ENCODE measurements at places on chromosomes 2 and 18. TPM values are rescaled to one million over a fixed set of nuclear protein-coding genes. Genes with fewer than 3 reads are reported as not detected.

Gene PFN4
- 0.74 TPM for total RNA-seq

Gene HNMT
- 11.7 TPM for total RNA-seq

DNA sequence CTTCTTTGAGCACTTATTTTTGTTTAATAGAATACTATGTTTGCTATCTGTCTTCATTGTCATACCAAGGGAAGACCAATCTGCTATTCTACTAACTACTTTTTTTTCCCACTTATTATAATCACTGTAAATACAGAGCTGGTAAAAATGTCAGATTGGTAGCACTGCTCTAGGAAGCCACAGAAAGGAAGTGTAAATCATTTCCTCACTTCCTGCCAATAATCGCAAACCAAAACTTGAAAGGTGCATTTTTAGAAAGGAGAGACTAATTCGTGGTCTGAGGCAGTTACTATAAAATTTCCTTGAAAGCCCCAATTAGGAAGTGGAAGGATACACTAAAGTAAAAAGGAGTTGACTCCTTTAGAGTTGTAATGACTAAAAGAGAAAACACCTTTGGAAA, 13.9 kb upstream of the THSD7B start:
- DNase-seq, result no peak

DNA sequence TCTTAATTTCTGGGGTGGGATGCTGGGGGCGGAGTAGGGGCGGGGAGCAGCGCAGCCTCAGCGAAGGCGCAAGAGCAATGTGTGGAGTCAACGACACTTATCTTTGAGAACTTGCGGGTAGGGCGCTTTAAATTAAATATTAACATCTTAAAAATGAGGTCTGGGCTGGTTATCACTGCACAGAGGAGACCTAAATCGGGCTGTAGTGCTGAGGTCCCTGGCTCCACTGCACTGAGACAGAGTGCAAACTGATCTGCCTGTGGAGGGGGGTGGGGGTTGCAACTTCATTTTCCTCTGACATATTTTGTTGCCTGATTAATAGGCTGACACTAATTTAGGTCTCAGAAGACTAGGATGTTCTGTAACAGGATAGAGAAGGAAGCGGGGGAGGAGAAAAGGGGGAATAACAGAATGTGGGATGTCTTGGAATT, 253.0 kb upstream of the FANCL start:
- DNase-seq, result no peak

GRCh38 chr2:61581716-61582115, 43.6 kb upstream of the XPO1 start:
- DNase-seq, result no peak

DNA sequence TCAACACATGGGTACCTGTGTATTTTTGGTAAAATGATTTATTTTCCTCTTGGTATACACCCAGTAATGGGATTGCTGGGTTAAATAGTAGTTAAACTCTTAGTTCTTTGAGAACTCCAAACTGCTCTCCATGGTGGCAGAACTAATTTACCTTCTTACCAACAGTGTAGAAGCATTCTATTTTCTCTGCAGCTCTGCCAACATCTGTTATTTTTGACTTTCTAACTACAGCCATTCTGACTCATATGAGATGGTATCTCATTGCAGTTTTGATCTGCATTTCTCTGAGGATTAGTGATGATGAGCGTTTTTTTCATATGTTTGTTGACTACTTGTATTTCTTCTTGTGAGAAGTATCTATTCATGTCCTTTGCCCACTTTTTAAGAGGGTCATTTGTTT, 180.6 kb downstream of the FSIP2 start:
- no peak for DNase-seq

DNA sequence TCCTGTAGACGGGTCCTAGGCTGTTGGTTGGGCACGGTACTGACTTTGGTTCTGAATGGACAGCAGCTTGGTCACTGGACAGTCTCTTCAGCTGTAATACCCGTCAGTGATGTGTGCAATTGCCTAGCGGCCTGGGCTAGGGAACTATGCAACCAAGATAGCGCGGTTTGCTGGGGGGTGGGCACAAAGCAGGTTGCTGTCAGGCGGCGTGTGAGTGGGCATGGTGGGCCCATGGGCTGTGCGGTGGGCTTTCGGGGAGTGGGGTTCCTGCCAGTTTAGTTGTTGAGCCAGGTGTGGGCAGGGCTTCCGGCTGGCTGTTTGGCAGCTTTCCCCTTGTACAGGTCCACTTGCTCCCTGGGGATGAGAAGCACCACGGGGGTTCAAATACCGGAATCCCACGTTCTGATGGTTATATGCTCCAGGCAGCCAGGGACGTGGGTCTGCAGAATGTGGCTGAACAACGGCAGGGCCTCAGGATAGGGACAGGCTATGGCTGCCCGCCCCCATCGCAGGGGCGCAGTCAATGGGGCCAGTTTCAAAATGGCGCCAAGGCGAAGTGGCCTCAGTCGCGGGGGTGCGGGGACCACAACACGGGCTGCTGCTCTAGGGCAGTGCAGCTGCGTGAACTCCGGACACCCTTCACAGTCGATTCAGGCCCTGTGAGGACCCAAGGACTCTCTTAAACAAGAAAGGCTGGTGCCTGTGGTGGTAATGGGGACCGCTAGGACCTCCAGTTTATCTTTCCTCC, 407.5 kb upstream of the FIGN start:
- no peak for DNase-seq

DNA sequence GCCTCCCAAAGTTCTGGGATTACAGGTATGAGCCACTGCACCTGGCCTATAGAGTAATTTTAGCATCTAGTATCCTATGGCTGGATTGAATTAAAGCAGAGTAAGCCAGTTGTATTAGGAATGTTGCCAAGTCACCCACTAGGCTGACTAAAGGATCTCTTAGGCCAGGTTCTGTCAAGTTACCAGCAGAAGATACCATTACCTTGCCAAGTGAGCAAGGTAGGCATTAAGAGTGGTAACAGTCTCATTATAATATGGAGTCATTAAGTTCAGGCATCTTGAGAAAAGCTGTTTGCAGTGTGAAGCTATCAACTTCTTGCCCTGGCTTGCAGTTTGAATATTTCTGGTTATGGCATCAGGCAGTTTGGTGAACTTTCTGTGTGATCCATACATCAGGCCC, 37.0 kb upstream of the MTCL1 start:
- no peak for DNase-seq

DNA sequence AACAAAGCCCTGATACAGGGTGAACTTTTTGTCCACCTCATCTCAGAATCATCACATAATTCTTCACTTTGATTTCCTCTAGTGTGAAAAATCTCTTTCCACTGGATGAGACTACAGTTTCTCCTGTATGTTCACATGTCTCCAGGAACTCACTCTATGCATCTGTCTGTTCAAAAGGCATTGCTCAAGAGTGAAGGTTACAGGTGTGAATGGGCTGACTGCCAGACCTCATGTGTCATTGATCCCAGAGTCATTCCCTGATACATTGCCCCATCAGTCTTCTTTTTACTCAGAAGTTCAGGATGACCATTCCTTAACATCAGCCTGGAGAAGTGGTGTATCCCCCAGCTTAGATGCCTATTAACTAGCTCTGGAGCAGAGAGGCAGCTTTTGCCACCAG, 4.4 kb upstream of the DSC3 start:
- DNase-seq, result no peak

GRCh38 chr2:10538224-10538894, 90.2 kb upstream of the ODC1 start:
- no peak for DNase-seq

DNA sequence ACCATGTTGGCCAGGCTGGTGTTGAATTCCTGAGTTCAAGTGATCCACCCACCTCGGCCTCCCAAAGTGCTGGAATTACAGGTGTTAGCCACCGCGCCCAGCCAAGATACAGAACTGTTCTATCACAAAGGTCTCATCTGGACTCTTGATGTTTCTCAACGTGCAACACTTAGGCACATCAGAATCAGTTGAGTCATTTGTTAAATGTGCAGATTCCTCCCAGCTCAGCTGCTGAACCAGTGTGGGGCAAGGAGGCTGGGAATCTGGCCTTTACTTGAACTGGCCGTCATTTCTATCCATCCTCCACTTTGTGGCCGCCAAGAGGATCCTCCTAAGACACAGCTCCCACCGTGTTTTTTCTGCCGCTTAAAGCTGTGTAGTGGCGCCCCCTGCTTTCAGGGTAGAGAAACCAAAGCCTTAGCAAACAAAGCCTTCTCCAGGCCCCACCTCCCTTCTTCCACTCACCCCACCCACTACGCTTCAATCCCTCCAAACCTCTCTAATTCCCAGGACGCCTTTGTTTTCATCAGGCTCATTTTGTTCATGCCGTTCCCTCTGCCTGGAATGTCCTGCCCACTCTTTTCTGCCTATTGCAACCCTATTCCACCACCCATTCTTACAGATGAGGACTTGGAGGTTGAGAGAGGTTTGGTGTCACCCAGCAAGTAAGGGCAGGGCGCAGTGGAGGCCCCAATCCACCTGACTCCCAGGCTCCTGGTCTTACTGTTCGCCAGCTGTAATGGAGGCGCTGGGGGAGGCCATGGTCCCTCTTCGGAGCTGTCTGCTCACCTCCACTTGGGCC, 776 bp upstream of the SPEG start:
- no peak for DNase-seq

GRCh38 chr18:26322890-26323653, 96.8 kb downstream of the TAF4B start:
- DNase-seq, result no peak

DNA sequence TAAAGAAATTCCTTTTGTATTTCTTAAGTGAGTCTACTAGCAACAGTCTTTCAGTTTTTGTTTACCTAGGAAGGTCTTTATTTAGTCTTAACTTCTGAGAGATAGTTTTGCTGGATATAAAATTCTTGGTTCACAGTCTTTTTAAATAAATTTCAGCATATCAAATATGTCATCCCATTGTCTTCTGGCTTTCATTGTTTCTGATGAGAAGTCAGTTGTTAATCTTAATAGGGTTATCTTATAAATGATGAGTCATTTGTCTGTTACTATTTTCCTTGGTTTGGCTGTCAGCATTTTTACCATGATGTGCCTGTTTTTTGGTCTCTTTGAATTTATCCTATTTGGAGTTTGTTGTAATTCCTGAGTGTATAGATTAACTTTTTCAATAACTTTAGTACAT, 129.3 kb downstream of the FAM210A start:
- DNase-seq, result no peak

GRCh38 chr2:49687918-49688317, 533.6 kb upstream of the FSHR start:
- DNase-seq, result no peak

DNA sequence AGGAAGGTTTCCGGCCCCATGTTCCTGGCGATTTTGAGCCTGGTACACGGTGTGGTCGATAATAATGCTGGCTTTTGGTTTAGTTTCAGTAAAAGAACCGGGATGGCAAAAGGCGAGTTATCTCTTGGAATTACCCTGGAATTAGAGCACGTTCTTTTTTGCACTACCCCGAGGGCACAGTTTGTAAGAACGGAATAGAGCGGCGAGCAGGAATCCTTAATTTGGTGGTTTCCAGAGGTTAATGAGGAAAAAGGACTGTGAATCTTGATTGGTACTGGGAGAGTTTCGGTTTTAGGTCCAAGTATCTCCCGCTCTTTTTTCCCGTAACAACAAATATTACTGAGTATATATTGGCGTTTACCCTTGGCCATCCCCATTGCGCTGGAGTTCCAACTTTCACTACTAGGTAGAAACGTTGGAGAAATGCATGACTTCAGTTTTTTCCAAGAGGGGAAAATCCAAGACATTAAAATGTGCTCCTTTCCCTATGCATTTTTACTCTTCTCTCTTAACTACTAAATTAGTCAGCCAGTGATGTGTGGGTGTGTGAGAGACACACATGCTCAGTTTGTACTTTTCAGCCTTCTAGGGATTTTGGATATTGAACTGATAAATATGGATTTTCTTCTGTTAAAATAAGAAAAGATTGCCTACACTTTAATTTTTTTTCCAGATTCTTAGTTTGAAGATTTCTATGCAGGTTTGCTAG, 160.8 kb downstream of the AGPS start:
- no peak for DNase-seq

DNA sequence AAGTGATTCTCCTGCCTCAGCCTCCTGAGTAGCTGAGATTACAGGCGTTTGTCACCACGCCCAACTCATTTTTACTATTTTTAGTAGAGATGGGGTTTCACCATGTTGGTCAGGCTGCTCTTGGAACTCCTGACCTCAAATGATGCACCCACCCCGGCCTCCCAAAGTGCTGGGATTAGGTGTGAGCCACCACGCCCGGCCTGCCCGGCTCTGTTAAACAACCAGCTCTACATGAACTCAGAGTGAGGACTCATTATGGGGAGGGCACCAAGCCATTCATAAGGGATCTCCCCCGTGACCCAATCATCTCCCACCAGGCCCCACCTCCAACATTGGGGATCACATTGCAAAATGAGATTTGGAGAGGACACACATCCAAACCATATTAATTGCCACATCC, 8.8 kb downstream of the ATIC start:
- DNase-seq, result no peak

GRCh38 chr2:7919510-7919909, 762.3 kb upstream of the ID2 start:
- no peak for DNase-seq

DNA sequence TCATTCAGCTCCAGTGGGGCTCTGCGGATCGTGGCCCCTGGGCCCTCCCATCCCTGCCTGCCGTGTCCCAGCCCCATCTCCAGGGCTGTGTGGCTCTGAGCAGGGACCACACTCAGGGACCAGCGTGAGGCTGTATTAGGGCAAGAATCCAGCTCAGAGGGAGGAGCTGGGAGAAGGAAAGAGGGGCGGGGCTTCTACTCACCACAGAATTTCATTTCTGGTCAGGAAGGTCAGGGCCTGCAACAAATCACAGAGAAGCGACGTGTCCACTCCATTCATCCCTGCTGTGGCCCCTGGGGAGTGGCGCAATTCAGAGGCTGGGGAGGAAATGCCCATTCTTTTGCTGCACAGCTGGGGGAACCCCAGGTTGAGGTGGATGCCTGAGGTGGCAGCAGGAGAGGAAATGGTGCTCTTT, 828 bp downstream of the CIB4 start:
- no peak for DNase-seq

GRCh38 chr2:84459944-84460429, 907 bp upstream of the SUCLG1 start:
- no peak for DNase-seq

DNA sequence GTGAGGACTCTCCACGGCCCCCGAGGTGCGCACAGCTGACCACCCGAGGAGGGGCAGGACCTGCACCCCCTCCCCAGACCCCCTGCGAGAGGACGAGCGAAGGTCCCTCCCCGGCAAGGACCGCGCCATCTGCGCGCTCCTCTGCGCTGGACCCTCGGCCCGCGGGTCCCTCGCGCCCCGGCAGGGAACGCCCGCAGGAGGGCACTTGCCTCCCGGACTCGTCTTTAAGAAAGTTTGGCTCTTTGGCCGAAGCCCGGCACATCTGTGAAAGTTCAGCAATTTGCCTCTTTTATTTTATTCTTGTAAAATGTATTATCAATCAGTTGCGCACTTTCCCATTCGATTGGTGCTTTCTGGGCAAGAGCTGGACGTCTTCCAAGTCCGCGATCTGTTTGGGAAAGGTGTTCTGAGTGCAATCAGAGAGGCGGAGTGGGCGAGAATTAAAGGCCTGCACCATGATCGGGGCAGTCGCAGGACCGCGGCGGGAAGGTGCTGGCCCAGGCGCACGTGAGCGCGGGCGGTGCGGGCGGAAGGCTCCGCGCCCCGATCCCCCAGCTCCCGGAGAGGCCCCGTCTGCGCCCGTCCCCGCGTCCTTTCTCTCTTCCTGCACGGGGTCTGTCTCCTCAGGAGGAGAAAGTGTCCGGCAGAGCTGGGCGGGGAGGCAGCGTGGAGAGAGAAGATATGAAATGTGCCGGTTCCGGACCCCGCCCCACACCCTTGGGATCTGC, 1.6 kb upstream of the ALKAL2 start:
- no peak for DNase-seq

- DNase-seq, result no peak
Observed at GRCh38 chr2:240412975-240413812, 22.3 kb upstream of the GPC1 start.

GRCh38 chr2:238475566-238475965, 48.8 kb downstream of the ASB1 start:
- DNase-seq, result no peak

- no peak for DNase-seq
Observed at GRCh38 chr18:4245456-4245855, 209.7 kb downstream of the DLGAP1 start.

All from left ventricle myocardium inferior (tissue), 1 donor.